PC-3 (cell line): ENCODE measurements at places on chromosomes 1 and 21. TPM values are rescaled to one million over a fixed set of nuclear protein-coding genes. Genes with fewer than 3 reads are reported as not detected.

Gene PCP4
- total RNA-seq = not detected in 2 replicates

Gene PAQR6
- total RNA-seq = 6.6 and 7.2 TPM in 2 replicates

Gene FOXD2
- total RNA-seq = 0.80 and 0.86 TPM in 2 replicates

Gene TNFRSF1B
- 0.29 and 1.3 TPM in 2 replicates for total RNA-seq

Gene GCSAML
- total RNA-seq = not detected in 2 replicates

Gene ARHGEF19
- 13.8 and 28.1 TPM in 2 replicates for total RNA-seq

Gene USP33
- 42.6 and 45.2 TPM in 2 replicates for total RNA-seq

Gene PLEKHA6
- total RNA-seq = 53.8 and 64.3 TPM in 2 replicates

Gene ICOSLG
- total RNA-seq = 11.6 and 14.8 TPM in 2 replicates

Gene CLEC20A
- not detected in 2 replicates for total RNA-seq

Gene HCN3
- 1.8 and 1.9 TPM in 2 replicates for total RNA-seq

Gene SLC5A9
- not detected in 2 replicates for total RNA-seq

Gene RGS4
- 6.0 and 16.6 TPM in 2 replicates for total RNA-seq

Gene SPATA1
- 2.9 TPM in 1 of 2 replicates, not detected in the other for total RNA-seq

Gene ALX3
- total RNA-seq = not detected in 2 replicates

Gene PLA2G2C
- total RNA-seq = 0.12 TPM in 1 of 2 replicates, not detected in the other

Gene FCRL6
- total RNA-seq = not detected in 2 replicates

Gene AMY1B
- not detected in 2 replicates for total RNA-seq

Gene CASP9
- 8.0 and 14.0 TPM in 2 replicates for total RNA-seq

Gene EXTL1
- 0.26 TPM in 1 of 2 replicates, not detected in the other for total RNA-seq

Gene SIM2
- 71.2 and 104 TPM in 2 replicates for total RNA-seq

Gene TCHH
- not detected in 2 replicates for total RNA-seq

Gene FAM110D
- not detected in 2 replicates for total RNA-seq

Gene KIAA1614
- not detected in 2 replicates for total RNA-seq

Gene RNU1-1
- under 0.01 TPM in 2 replicates for total RNA-seq
